ENCODE measurements at places on chromosomes 5 and 9. TPM values are rescaled to one million over a fixed set of nuclear protein-coding genes. Genes with fewer than 3 reads are reported as not detected.

GRCh38 chr5:36570301-36571095, 35.9 kb upstream of the SLC1A3 start:
- DNase-seq: no peak
- H3K27me3 ChIP-seq: no peaks in the 10 kb centered on the region
- no peak overlapping the region for H3K4me3 ChIP-seq
- H3K27ac ChIP-seq: no peak overlapping the region

GRCh38 chr5:120388016-120388781, 75.9 kb upstream of the PRR16 start:
- peaks cover 4% of the 10 kb centered on the region for H3K36me3 ChIP-seq
- H3K27ac ChIP-seq: peak overlapping the region; percentile 38
- DNase-seq: no peak
- no peaks in the 10 kb centered on the region for H3K27me3 ChIP-seq
- H3K4me1 ChIP-seq: no peaks in the 10 kb centered on the region
- H3K4me3 ChIP-seq: no peak overlapping the region

FXN gene
- total RNA-seq: 17.4 TPM

GRCh38 chr5:88889189-88890069, 6.4 kb upstream of the MEF2C start:
- H3K4me1 ChIP-seq: no peaks in the 10 kb centered on the region
- peak overlapping the region; percentile 93 for H3K27ac ChIP-seq
- DNase-seq: peak; percentile 77
- H3K36me3 ChIP-seq: no peaks in the 10 kb centered on the region
- H3K4me3 ChIP-seq: peak overlapping the region; percentile 53

DNA sequence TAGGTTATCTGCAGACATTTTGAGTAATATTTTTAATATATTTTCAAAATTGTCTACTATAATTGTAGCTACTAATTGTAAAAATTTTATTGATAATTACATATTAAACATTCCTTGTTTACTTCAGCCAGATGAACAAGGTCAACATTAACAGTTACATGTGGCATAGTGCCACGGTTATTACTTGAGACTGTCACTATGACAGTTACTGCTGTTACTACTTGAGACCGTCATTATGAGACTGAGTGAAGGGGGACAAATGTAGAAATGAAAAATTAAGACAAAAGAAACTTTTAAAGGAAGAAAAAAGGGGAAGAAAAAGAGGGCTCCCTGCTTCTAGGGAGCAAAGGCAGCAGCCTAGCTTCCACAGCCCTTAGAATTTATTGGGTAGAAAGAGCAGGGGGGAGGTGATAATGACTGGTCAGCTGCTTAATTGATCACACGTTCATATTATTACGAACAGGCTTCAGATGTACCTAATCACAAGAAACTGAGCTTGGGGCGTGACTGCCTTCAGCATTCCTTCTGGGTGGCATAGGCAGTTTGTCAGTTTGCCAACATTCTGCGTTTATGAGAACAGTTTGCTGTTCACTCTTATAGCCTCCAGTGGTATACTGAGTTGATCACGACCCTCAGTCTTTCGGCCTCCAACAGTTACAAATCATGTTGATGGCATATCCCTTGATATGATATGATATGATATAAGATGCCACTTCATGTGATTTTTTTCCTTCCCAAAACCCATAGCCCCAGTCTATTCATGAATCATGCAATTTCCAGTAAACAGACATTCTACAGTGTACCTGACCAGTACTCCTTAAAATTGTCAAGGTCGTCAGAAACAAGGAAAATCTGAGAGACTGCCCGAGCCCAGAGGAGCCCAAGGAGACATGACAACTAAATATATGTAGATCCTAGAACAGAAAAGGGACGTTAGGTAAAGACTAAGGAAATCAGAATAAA, 13.1 kb downstream of the MARCHF6 start:
- H3K4me3 ChIP-seq: no peak overlapping the region
- H3K4me1 ChIP-seq: no peaks in the 10 kb centered on the region
- H3K27ac ChIP-seq: no peak overlapping the region
- DNase-seq: no peak
- H3K36me3 ChIP-seq: no peaks in the 10 kb centered on the region

SV2C gene
- not detected for total RNA-seq

DNA sequence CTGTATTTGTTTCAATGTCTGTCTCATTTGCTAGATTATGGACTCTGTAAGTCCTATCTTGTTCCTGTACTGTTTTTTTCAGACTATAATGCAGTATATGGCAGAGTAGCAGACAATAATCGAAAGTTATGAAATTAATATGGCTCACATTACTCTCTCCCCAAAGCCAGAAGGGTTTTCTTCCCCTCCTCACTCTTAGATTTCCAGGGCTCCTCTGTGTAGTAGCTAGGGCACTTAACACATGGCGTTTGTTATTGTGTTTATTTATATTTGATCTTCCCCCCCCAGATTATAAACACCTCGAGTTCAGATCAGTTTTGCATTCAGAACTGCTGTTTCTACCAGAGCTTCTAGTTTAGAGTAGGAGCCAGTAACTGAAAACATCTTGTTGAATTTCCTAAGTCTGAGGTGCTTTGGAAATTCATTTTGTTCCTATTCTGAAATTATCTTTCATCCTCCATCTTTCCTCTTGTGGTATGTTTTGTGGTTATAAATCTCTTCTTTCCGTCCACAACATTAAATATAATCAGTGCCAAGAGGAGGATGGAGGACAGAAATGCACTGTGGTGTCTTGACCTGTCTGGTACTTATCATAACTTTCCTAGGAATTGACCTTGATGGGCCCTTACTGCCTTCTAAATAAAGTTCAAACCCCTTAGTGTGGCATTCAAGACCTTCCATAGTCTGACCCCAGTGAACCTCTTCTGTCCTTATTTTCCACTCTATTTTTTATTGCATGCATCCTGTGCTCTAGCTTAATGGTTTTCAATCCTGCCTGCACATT, 27.0 kb downstream of the TLE4 start:
- H3K4me1 ChIP-seq: no peaks in the 10 kb centered on the region
- H3K36me3 ChIP-seq: no peaks in the 10 kb centered on the region
- H3K27ac ChIP-seq: no peak overlapping the region
- DNase-seq: no peak
- H3K4me3 ChIP-seq: no peak overlapping the region

DNA sequence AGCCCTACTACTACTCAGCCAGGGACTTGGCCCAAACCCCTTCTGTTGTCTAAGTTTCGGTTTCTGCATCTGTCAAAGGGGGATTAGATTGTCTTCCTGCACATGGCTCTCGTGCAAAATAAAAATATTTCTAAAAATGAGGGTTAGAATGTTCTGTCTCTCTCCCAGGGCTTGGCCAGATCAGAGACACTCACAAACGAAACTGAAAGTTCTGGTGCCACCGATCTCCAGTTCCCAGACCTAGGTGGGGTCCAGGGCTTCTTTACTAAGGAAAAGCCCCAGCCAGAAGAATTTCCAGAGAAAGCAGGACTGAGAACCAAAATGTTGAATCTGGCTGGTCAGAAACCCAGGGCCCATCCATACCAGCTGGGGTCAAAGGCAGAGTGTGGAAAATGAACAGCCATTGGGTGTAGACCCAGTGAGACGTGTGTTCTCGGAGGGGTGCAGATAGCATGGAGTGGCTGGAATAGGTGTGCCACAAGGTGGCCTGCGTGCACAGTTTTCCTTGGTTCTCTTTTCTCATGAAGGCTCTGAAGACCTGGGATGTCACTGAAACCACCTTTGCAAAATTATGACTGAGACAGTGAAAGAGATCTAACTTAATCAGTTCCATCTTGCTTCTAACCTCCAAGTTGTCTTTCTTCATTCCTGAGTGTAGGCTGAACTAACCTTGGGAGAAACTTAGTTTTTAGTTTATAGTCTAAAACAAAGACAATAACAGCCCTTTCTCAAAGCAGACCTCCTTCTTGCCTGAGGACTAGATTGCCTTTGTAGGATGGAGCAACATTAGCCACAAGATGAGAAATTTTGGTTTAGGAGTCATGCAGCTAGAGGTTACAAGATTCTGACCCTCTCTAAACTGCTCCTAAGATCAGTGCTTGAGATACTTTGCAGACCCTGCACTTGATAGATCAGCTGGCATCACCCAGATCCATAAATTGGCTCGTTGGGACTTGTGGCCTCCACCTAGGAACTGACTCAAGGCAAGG, 2.3 kb upstream of the SLC23A1 start:
- no peaks in the 10 kb centered on the region for H3K36me3 ChIP-seq
- no peaks in the 10 kb centered on the region for H3K4me1 ChIP-seq
- H3K4me3 ChIP-seq: no peak overlapping the region
- no peaks in the 10 kb centered on the region for H3K27me3 ChIP-seq

NUDT12 gene
- 10.6 TPM for total RNA-seq

DNA sequence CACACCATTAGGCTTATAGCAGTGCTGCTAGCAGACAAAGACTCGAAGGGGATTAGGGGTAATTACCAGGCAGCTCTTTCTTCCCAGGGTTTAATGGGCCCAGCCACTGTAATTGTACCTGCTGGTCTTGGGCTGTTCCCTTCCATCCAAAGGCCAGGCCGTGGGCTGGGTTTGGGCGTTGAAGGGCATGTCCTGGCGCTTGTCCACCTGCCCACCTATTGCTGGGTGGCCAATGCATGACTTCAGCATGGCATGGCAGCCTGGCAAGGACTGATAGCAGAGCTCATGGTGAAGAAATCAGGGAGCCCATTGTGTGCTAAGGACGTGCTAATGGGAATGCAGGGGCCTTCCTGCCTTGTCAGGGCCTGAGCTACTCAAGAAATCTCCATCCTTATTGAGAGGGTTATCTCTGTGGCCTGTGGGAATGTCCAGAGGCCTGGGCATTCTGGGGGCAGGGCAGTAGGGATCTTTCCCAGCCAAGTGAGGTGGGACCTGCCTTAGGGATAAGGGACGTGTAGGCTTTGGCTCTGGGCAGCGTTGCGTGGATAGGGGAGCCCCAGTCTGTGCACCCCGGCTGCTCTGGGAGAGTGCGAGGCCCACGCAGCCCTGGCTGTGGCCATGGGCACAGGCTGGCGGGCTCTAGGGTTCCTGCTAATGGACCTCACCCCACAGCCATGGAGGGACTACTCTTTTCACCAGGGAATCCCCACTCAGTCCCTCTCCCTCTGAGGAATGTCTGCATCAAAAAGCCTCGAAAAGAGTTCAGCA, 116.1 kb upstream of the PITX1 start:
- H3K36me3 ChIP-seq: no peaks in the 10 kb centered on the region
- no peaks in the 10 kb centered on the region for H3K27me3 ChIP-seq
- no peak for DNase-seq
- no peak overlapping the region for H3K4me3 ChIP-seq
- no peaks in the 10 kb centered on the region for H3K4me1 ChIP-seq

DNA sequence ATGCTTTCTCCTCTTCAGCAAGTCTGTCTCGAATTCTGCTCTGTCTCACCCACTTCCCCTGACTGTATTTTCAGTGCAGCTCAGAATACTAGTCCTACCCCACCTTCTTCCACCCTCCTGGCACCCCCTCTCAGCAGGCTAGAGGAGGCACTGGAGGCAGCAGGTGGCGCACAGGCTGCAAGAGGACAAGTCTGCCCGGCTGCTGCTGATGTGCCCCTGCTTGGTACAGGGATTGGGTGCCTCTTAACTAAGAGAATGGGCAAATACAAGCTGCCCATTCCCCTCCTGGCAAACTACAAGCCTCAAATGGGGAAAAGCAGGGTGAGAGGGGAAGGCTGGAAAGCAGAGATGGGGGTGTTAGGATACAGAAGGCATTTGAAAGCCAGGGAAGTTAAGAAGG, 5.1 kb downstream of the TLN1 start:
- no peak overlapping the region for H3K4me3 ChIP-seq
- no peak for DNase-seq
- H3K4me1 ChIP-seq: no peaks in the 10 kb centered on the region
- H3K36me3 ChIP-seq: no peaks in the 10 kb centered on the region

- H3K36me3 ChIP-seq: no peaks in the 10 kb centered on the region
- H3K4me1 ChIP-seq: no peaks in the 10 kb centered on the region
- no peak overlapping the region for H3K27ac ChIP-seq
- no peaks in the 10 kb centered on the region for H3K27me3 ChIP-seq
Measured at GRCh38 chr5:141384471-141385267, 2.1 kb downstream of the PCDHGA7 start.

QRFP gene
- not detected for total RNA-seq

NR3C1 gene
- total RNA-seq: 134 TPM

DNA sequence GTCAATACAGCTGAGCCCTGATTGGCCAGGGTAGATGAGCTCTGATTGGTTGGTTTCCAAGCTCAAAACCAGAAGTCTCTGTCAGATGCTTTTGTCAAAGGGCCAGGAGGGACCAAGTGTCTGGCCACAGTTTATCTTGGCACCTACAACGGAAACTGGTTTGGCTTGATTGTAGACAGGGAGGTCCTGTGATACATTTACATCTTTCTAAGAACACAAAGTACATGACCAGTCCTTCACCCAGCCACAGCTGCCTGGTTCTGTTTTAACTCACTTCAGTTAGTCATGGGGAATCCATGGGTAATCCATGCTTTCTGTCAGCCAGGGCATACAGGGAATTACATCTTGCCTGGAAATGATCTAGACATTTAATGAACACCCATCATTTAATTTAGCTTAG, 171.2 kb downstream of the SLC12A2 start:
- no peak overlapping the region for H3K4me3 ChIP-seq
- H3K36me3 ChIP-seq: no peaks in the 10 kb centered on the region
- no peak overlapping the region for H3K27ac ChIP-seq
- DNase-seq: no peak
- H3K27me3 ChIP-seq: no peaks in the 10 kb centered on the region

WNT8A gene
- not detected for total RNA-seq

DNA sequence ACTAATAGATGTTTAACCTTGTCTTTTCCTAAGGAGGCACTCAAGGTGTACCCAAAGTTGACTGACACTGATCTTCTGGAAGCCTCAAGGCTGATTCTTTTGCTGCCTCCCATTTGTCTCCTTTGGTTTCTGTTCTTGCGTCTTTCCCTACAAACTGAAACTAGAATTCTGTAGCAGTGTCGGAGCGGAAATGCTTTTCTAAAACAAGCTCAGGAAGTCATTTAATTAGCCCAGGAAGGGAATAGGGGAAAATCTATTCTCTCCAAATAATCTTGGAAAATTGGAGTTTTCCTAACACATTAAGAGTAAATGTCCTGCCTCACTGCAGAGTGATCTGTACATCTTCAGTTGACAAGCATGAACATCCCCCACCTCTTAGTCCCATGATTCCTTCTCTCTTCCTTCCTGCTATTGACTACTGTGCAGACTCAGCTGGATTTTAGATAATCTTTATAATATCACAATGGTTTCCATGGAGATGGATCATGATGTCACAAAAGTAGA, 182.7 kb downstream of the NR3C1 start:
- no peak for DNase-seq
- peak overlapping the region; percentile 57 for H3K27ac ChIP-seq
- H3K4me3 ChIP-seq: no peak overlapping the region
- no peaks in the 10 kb centered on the region for H3K36me3 ChIP-seq
